ENCODE measurements at places on chromosomes 5 and 9.

DNA sequence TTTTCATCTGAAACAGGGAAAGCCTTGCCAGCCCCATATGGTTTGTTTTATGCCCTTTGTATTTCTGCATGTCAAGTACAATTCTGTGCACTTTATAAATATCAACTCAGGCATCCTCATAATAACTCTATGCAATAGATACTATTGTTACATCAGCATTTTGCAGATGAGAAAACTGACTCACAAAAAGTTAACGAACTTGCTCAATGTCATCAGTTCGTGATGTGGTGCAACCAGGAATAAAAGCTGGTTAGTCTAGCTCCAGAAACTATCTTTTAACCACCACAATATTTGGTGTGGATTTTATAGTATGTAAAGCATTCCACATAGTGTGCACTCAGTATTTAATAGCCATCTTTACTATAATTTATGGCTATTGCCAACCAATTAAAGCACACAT lies 134.9 kb downstream of the MRPS30 start:
- no peak for DNase-seq

- DNase-seq: peak; percentile 63
Measured at GRCh38 chr5:58999804-59000203, 416.9 kb downstream of the RAB3C start.

DNA sequence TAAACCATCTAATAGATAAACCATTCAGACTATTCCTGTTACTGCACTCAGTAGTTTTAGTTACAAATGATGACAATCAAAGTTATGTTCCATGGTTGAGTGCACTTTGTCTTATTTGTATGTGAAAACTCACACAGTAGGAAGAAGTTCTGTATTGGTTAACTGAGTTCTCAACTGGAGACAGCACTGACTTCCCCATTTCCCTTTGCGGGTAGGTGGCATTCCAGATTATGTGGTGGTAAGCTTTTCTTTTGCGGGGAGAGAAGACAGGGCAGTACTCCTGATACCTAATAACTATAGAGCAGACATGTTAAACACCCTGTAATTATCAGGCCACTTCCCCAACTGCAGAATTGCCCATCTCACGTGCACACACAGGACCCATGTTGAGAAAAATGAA lies 24.4 kb downstream of the TARS1 start:
- no peak for DNase-seq

- no peak for DNase-seq
Measured at GRCh38 chr5:3007577-3007976, 256.1 kb upstream of the IRX2 start.

- no peak for DNase-seq
Measured at GRCh38 chr9:130780865-130781504, 54.1 kb upstream of the ABL1 start.

Measured in substantia nigra (tissue), 51 donors.